ENCODE measurements at places on chromosomes 3 and 15.

GRCh38 chr15:61857169-61857829, 202.9 kb downstream of the VPS13C start:
- DNase-seq, result no peak

GRCh38 chr3:65712140-65712539, 326.6 kb downstream of the MAGI1 start:
- no peak for DNase-seq

GRCh38 chr3:46943237-46944187, 33.0 kb downstream of the CCDC12 start:
- DNase-seq, result no peak

- no peak for DNase-seq
Measured at GRCh38 chr3:186241910-186242821, 119.9 kb downstream of the DGKG start.

DNA sequence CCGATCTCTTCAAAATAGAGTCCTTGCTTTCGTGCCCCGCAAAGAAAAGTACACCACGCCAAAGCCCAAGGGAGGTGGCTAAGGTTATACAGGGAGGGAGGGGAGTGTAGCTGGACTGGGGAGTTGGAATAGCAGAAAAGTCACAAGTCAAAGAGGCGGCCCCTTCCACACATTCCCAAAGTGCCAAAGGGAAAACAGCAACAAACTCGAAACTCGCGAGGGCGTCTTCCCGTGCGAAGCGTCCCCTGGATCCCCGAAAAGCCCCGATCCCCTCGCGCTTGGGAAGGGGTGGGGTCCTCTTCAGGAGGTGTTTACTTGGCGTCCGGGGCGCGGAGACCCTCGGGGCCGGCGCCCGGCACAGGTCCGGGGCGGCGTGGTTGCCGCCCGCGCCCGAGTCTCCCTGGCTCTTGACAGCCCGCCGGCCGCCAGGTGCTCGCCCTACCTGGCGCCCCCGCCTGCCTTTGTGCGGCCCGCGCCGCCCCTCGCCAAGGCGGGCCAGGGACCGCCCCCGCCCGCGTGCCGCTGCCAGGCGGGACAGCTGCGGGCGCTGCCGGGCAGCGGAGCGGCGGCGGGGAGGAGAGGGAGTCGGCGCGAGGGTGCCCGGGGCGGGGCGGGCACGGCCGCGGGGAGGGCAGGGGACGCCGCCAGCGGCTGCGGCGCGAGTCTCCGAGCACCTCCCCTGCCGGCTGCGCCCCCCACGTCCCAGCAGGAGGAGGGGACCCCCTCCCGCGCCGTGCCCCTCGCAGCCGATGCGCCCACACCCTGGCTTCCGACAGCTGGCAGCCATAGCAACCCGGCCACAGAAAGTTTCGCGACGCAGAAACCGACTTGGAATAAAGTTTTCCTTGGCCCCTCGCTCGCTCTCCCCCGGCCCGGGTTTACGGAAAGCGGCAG, 966 bp downstream of the MYO1E start:
- peak; percentile 28 for DNase-seq

Data from COR-L47 (cell line).